ENCODE measurements at places on chromosomes 13 and 19.
A peak's percentile ranks its signal among the peaks of the same experiment; 100 is the strongest.

DNA sequence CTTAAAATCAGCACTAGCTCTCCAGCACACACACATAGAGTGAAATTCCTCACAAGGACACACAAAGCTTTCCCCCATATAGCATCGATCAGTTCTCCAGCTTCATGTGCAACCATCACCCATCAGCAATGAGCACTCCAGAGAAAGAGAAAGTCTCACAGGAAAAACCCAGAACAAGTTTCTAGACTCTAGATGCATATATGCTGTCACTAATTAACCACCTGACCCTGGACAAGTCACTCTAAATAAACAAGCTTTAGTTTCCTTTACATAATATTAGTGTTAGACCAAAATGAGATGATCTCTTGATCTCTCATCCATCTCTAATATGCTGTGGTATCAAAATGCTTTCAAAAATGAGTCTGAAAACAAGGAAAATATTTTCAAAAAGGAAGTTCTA, 81.2 kb downstream of the TBC1D4 start:
- no peak for DNase-seq

DNA sequence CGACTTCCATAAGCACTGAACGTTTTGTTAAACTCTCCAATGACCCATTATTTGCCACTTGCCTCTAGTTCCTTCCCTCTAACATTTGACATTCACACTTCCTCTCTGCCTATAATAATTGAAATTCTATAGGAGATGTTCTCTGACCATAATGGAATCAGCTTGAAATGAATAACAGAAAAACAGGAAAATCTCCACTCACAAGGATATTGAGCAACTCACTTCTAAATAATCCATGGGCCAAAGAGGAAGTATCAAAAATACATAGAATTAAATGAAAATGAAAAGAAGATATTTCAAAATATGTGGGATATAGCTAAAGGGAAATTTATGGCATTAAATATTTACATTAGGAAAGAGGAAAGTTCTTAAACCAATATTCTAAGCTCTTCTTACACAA, 3.4 kb upstream of the FCGBP start:
- DNase-seq: no peak

- no peak for DNase-seq
Measured at GRCh38 chr13:41244556-41244955, 18.8 kb downstream of the MTRF1 start.

GRCh38 chr13:44406617-44407016, 33.0 kb downstream of the SERP2 start:
- DNase-seq: no peak

- no peak for DNase-seq
Measured at GRCh38 chr13:106373304-106373988, 162.0 kb downstream of the EFNB2 start.

- DNase-seq: peak; percentile 56
Measured at GRCh38 chr13:113129921-113130750, 7.5 kb downstream of the F10 start.

- DNase-seq: no peak
Measured at GRCh38 chr19:993831-994393, 6.3 kb upstream of the GRIN3B start.

DNA sequence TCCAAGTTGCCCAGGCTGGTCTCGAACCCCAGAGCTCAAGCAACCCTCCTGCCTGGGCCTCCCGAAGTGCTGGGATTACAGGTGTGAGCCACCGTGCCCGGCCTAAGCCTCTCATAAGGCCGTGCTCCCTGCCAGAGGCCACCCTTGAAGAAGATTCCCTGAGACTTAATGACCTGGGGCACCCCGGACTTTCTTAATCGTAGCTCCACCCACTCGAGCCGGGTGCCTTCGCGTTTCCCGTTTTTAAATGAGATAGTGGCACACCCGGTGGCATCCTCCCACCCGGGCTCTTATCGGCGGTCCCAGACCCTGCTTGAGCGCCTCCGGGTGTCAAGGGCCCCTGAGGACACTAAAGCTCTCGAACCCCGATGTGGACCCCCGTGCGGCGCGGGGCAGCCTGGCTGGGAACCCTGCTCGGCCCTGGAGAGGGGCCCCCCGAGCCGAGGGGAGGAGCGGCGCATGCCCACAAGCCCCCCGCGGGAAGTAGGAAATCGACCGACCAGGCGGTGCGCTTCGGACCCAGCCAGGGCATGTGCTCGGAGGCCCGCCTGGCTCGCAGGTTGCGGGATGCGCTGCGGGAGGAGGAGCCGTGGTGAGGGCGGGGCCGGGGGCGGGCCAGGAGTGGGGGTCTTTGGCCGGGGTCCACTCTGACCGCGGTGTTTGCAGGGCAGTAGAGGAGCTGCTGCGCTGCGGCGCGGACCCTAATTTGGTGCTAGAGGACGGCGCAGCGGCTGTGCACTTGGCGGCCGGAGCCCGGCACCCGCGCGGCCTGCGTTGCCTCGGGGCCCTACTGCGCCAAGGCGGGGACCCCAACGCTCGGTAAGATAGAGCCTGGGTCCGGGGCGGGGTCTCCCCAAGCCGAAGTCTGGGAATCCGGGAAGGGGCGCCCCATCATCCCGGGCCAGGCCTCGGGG, at the start of gene ANKLE1:
Gene ANKLE1, plus strand, starts transcription at position 511 of the 914 bp plus-strand sequence. Its CDS starts 20 bp downstream, at position 531.
- DNase-seq: peak; percentile 78

DNA sequence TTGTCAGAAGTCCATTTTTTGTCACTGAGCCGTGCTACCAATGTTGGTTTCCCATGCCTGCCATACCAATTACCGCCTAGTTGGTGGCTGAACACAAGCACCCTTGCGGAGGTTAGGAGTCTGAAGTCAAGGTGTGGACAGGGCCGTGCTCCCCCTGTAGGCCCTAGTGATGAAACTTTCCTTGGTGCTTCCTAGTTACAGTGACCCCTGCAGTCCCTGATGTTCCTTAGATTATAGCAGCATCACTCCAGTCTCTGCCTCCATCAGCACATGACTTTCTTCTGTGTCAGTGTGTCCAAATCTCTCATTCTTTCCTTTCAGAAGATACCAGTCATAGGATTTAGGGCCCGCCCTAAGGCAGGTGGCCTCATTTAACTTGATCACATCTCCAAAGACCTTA, 99.0 kb downstream of the MYO16 start:
- no peak for DNase-seq

DNA sequence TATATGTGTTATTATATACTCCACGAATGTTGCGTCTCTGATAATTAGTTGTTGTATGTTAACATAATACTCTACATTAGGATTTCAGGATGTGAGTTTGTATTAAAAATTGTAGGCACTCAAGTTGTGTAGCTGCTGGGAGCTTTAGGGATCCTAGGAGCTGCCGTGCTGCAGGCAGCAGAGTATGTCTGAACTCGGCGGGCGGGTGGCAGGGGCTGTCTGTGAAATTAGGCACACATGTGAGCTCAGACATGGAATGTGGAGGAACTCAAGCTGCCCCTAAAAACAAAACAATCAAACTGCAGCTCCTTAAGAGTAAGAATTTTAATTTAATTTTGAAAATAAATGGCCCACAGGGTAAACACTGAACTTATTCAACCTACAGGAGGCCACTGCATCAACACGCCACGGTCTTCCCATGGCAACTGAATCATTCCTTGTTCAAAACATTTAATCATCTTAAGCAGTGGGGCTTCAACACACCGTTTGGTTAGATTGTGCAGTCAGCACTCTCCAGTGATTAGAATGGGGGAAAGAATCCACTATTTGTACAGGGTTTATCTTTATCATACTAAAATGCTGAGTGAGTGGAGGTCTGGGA, 22.7 kb downstream of the SERTM1 start:
- DNase-seq: no peak

- DNase-seq: no peak
Measured at GRCh38 chr13:69769608-69770007, 338.0 kb upstream of the ATXN8OS start.

DNA sequence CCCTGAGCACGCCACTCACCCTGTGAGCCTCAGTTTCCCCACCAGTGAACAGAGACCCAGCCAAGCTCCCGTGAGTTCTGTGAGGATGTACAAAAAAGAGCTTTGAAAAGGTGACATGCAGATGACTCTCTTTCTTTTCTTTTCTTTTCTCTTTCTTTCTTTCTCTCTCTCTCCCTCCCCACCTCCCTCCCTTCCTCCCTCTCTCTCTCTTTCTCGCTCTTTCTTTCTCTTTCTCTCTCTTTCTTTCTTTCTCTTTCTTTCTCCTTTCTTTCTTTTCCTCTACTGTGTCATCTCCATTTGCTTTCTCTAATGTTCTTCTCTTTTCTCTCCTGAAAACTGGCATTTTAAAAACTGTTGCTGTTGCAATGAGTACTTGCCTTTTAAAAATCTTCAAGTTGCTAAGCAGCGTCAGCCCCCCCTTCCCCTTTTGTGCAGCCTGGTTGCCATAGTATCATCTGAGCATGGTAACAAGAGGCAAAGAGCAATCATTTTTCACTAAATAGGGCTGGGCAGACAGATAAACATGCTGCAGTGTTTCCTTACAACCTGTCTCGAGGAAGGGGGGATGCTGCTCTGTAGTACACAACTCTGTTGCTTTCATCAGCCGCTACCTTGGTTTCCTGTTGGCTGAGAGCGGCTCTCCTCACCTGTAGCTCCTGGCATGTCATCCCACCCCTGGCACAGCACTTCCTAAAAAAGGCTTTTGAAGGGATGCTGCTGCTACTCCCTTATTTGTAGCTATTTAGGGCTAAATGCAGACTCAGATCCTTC, 108.7 kb upstream of the MBNL2 start:
- no peak for DNase-seq

DNA sequence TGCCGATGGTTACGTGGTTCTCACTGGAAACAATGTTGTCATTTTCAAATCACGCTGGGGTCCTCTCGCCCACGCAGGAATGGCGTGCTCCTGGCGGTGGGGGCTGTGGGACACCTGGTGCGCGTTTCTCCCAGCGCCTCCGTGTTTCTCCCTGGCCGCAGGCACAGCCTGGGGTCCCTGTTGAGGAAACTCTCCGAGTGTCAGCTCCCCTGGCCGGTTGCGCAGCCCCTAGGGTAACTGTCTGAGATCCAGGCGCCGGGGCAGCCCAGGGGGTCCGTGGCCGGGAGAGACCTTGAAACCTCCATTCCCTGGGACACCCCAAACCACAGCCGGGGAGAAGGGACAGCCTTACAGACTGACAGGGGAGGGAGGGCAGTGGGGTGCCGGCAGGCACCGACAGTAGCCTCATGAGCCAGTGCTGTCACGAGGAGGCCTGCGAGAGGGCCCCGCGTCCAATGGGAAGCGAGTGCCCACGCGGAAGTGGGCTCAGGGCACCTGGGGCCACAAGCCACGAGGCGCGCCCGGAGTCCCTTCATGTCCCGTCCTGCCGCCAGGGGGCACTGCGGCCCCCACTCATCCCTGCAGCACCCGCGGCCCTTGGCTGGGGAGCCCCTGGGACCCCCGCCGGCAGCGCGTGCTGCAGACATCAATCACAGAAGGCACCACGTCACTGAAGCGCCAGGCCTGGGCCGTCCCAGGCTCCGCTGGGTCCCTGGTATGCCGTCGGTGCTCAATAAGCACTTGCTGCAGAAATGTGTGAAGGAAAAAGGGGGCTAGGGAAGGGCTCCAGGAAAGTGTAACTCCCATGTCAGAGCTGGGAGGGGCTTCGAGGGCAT, 9.5 kb downstream of the ADAMTSL5 start:
- peak; percentile 86 for DNase-seq

GRCh38 chr19:12843328-12843727, 5.0 kb downstream of the MAST1 start:
- DNase-seq: no peak

- no peak for DNase-seq
Measured at GRCh38 chr13:112723771-112724170, 33.9 kb downstream of the ATP11A start.

- DNase-seq: no peak
Measured at GRCh38 chr19:16330806-16331690, 6.4 kb downstream of the KLF2 start.

GRCh38 chr13:113953561-113953960, 20.3 kb downstream of the C13orf46 start:
- no peak for DNase-seq

- DNase-seq: no peak
Measured at GRCh38 chr13:51953347-51954195, 57.7 kb downstream of the ATP7B start.

Measured in stimulated activated CD8-positive, alpha-beta memory T cell treated with anti-CD3 and anti-CD28 coated beads, Interleukin-4, amount 100 ng/mL, for 48 hours (primary cell).